ENCODE measurements at places on chromosomes 3 and 15.

GRCh38 chr3:143060906-143061305 lies 58.7 kb upstream of the CHST2 start:
- peak; percentile 82 for DNase-seq

DNA sequence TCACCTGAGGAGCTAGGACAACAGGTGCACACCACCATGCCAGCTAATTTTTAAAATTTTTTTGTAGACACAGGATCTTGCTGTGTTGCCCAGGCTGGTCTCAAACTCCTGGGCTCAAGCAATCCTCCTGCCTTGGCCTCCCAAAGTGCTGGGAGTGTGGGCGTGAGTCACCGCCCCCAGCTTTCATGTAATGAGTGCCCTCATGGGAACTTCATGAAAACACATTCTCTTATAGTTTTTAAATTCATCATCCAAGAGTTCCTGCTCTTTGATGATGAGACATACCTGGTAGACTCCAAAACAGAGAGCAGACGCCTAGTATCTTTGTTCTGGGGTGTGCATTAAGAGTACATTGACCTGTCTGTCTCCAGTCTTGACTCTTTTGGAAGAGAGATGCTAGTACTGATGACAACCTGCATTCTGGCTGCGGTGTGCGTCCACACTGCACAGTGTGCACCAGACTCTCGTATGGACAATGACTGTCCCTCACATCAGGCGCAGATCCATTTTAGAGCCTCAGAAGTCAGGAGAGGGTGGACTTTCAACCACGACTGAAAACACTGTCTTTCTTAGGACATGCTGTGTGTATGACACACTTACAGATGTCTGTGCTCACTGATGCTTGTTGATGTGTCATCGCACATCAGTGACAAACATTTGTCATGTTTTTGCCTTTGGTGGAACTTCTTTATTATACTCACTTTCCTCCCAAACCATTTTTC lies 2.0 kb downstream of the NRROS start:
- DNase-seq, result peak; percentile 83

GRCh38 chr3:118838871-118839270 lies 195.8 kb downstream of the IGSF11 start:
- no peak for DNase-seq

DNA sequence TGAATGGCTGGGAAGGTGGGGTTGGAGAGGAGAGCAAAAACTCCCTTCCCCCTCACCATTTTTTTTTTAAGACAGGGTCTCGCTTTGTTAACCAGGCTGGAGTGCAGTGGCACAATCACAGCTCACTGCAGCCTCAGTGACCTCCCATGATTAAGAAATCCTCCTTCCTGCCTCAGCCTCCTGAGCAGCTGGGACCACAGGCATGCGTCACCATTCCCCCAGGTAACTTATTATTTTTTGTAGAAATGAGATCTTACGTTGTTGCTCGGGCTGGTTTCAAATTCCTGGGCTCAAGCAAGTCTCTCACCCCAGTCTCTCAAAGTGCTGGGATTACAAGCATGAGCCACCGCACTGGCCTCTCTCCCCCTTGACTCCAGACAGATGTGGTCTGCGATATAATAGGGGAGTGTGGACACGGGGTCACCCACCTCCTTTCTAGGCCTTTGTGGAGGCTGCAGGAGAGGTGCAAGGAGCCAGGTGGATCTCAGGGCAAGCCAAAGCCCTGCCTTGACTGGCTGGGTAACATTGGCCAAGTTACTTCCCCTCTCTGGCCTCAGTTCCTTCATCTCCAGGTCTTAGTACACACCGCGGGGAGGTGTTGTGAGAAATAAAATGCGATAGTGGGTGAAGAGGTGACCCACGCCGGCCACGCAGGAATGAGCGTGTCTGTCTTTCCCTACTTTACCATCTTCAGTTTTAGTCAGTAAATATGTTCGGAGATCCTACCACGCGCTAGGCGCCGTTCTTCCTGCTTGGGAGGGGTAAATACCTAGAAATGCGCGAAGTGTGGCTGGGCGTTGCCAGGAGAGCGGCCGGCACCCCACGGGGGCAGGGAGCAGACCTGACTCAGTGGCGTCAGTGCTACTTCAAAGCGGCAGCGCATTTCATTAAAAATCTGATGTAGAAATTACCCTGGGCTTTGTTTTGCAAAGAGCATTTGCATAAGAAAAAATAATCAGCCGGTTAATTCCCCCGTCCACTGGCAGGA lies 20.2 kb upstream of the CORO2B start:
- no peak for DNase-seq

GRCh38 chr3:188283347-188283746 lies 129.4 kb downstream of the LPP start:
- no peak for DNase-seq

- DNase-seq, result no peak
These were observed 1.2 kb downstream of the CACNA2D2 start for GRCh38 chr3:50502225-50502583.

DNA sequence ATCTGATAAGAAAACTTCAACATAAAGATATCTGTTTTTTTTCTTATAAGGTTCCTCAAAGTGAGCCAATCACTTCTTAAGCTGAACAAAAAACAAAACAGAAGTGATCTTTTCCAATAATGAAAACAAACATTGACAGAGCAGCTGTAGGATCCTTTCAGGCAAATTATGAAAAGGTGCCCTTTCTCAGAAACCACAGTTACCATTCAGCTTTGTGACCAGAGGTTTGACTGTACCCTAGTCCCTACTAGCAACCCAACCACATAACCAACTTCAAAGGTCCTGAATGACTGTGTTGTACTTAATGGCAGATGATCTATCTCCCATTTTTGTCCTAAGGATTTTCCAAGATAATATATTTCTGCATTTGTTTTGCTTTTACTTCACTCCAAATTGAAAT lies 39.4 kb upstream of the CCR2 start:
- peak; percentile 52 for DNase-seq

- DNase-seq, result no peak
These were observed 61.7 kb downstream of the STRIT1 start for GRCh38 chr3:155231792-155232191.

- DNase-seq, result peak; percentile 17
These were observed 90.5 kb downstream of the DNASE1L3 start for GRCh38 chr3:58120075-58120812.

- peak; percentile 23 for DNase-seq
These were observed 8.3 kb downstream of the SEMA3G start for GRCh38 chr3:52436500-52437149.

DNA sequence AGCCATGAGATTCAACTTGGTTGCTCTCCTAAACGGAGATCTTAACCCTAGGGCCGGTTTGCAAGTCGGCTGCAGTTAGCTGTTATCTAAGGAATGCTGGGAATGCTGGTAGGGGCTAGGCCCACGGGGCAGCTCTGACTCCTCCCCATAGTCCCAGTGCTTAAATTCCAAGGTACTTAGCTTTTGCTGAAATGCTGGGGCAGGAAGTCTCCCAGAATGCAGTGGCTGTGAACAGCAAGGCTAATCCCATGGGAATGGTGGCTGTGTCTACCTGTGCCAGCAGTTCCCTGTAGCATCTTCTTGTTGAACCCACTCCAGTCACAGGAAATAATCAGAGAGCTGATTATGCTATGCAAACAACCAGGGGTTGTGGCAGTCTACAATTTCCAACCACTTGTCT lies 102.5 kb upstream of the TJP1 start:
- DNase-seq, result no peak

DNA sequence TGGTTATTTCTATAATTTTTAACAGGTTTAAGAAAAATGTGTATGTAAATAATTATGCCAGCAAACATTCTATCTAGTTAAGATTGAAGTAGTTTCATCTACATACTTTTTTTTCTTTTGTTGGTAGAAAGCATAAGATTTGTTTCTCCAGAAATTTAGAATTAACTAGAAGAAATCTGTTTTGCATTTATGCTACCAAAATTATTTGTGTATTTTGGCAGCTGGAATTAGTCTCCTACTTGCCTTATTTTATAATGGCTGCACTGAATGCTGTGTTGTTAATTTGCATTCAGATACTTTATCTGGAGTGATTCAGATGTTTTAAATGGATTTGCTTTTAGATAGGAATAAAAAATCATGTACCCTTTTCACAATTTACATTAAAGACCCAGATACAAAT lies 100.2 kb upstream of the NAALADL2 start:
- DNase-seq, result no peak

GRCh38 chr3:38579141-38579540 lies 70.3 kb downstream of the SCN5A start:
- no peak for DNase-seq

DNA sequence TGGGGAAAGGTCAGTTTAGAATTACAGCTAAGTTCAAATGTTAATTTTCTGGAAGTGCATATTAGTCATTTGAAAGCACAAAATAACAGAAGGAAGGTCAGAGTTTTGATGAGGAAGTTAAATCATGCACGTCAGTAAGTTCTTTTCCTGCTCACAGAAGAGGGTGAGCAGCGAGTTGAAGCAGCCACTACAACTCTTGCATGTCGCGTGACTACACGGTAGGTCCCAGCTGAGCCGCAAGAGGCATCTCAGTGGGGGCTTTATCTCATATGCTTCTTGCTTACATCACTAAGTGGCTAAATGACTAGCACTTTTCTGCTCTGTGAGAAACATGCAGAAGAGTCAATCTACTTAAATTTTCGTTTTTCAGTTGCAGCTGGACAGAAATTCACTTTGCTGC lies 21.3 kb upstream of the SEC62 start:
- DNase-seq, result peak; percentile 95

DNA sequence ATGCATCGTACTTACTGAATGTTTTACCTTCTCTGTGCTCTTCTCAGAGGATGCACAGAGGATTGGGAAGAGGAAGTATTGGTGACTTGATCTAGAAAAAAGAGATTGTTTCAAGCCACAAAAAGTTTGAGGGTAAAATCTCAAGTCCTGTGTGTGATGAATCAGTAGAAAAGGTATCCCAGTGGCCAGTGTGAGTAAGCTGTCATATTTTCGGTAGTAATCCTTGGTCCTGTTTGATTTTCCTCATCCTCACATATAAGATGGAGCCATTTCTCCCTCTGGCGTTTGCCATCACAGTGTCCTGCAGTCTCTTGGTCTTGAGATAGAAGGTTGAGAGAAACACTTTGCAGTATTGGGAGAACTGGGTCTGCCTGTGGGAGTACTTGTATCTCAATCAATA lies 166.8 kb downstream of the LPP start:
- no peak for DNase-seq

DNA sequence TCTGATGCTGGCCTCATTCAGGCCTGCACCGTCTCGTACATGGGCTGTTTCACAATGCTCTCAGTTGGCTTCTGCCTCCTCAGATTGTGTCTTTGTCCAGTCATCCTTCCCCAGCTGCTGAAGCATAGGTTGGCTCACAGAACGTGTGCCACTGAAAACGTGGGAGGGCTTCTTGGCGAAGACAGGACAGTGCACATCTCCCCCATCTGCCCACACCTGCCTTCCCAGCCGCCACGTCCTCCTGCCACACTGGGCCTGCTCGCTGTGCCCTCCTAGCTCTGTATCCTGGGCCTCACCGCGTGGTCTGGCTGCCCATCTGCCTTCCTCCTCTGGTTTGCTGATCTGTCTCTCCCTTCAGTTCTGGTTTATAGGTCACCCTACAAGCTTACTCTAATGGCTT lies 230.0 kb upstream of the TOPAZ1 start:
- no peak for DNase-seq

DNA sequence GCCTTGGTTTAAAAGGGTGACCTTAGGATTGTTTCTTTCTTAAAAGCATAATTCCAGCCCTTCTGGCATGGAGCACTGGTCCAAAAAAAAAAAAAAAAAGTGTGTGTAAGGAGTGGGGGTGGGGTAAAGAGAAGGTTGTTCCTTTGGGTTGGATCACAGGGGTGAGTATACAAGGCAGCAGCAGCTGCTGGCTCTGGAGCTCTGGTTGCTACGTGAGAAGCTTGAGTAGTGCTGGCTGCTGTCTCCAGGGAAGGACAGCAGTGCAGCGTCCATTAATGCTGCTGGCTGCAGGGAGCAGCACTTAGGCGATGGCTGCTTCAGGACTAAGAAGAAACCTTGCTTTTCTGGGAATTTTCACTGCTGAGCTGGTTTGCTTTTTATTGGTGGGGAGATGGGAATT lies 2.3 kb downstream of the SETD5 start:
- DNase-seq, result peak; percentile 66

DNA sequence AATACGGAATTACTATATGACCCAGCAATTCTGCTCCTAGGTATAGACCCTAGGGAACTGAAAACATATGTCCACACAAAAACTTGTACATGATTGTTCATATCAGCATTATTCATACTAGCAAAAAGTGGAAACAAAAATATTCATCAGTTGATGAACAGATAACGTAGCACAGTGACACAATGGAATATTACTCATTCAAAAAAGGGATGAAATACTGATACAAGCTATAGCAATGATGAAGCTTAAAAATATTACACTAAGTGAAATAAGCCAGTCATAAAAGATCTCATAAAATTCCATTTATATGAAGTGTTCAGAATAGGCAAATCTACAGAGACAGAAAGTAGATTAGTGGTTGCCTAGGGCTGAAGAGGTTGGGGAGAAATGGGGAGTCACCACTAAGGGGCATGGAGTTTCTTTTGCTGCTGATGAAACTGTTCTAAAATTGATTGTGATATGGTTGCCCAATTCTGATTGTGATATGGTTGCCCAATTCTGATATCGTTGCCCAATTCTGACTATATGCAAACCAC lies 10.5 kb downstream of the C15orf61 start:
- no peak for DNase-seq

DNA sequence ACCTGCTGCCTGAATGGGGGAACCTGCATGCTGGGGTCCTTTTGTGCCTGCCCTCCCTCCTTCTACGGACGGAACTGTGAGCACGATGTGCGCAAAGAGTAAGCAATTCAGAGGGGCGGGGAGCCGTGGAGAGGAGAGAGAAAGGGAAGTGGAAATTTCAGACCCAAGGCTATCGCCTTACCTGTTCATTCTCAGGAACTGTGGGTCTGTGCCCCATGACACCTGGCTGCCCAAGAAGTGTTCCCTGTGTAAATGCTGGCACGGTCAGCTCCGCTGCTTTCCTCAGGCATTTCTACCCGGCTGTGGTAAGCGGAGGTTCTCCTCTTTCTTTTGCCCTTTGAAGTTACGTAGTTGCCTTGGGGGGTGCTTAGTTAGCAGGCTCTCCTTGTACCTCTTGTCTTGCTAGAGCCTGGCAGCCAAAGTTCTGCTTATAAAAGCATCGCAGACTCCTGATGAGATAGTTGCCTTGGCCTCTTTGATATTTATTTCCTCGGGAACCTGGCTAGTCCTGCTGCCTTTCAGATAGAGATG lies 13.7 kb upstream of the LRRC2 start:
- no peak for DNase-seq

DNA sequence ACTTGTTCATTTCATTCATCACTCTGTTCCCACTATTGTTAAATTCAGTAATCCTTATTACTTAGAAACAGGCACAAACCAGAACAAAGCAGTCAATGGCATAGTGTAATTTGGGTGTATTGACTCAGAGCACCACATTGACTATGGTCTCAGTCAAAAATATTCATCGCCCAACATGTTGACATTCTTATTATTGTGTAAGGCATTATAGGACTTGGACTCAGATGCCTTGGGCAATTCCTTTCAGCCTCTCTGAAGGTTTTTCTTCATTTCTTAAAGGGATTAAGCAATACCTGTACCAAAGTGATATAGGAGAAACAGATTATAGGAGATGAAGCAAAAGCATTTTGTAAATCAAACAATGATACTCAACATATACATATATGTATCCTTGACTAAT lies 114.7 kb upstream of the BHLHE40 start:
- DNase-seq, result peak; percentile 81

GRCh38 chr3:61739640-61740039 lies 178.3 kb downstream of the PTPRG start:
- DNase-seq, result no peak

GRCh38 chr3:29759411-29760225 lies 478.7 kb downstream of the RBMS3 start:
- DNase-seq, result peak; percentile 7

- peak; percentile 33 for DNase-seq
These were observed at the start of gene PAK6 for GRCh38 chr15:40238532-40239403. PAK6 (plus strand) TSS chr15:40239063; CDS start chr15:40264786, 25,723 bp downstream.

Measured in suppressor macrophage treated with lipopolysaccharide for 4 hours (primary cell).